ENCODE measurements at places on chromosomes 3 and 15.

- no peak for DNase-seq
Observed at GRCh38 chr3:71397046-71397445, 186.5 kb downstream of the FOXP1 start.

DNA sequence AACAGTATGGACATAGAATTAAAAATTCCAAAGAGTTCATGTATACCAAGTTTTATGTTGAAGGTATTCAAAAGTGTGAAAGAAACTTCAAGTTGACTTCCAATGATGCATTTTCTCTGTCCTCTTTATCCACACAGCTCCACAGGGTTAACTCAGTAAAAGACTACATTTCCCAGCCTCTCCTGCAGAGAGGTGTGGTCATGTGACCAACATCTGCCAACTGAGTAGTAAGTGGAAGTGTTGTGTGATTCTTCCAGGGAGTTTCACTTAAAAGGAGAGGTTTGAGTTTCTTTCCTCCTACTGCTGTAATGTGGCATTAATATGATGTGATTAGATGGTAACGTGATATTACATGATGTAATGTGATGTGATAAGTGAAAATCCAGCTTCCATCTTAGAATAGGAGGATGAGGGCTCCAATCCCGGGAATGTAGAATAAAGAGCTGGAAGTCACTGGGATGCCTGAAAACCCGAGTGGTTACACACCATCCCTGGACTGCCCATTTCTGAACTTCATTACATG, 280.6 kb downstream of the ARRDC4 start:
- DNase-seq: no peak

DNA sequence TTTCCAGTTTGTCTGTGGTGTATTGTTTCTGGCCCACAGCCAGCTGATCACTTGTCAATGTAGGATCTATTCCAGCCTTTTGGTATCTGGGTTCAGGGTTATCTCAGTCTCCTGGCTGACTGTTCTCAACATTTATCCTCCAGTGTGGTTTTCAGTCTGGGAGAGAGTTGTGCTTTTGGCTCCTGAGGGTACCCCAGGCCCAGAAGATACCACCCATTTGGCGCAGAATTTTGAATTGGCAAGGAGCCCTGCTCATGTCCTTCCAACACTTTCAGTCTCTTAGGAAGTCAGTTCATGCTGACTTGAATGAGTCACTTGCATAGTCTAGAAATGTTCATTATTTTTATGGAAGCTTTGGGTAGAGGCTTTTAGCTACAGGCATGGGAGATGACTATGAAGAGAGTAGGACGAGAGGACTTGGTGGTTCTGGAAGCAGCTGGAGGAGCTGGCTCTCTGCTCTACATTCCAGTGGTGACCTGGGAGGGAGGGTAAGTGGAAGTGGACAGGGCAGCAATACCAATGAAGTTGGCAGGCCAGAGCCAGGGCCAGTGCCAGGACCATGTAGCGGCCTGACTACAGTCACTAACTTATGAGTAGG, 7.2 kb downstream of the POLR2H start:
- DNase-seq: no peak

DNA sequence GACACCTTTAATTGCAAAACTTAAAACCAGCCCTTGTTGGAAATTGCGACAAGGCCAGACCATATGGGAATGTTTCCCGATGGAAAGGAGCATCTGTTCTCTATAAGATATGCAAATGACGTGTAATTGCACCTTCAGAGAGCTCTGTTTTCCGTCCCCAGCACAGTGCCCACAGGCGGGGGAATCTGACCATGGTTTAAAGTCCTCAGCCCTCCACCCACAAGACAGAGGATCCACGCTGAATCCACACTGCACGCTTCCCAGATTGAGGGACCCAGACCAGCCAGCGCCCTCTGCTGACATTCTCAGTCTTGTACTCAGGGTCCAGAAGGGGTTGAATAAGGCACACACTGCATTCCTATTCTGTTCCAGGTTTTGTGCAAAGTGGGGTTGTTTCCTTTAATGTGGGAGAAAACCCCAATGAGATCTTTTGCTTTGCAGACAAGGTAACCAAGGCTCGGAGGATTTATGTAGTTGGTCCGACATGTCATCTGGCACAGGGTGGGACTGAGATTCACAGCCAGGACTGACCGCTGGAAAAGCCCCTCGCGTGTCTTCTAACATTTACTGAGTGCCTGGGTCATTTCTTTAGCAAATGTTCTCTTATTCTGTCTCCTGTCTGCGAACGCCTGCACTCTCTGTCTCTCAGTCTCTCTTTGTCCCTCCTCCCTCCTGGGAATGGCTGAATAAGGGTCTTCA, 36.8 kb upstream of the KLHL25 start:
- DNase-seq: no peak

GRCh38 chr3:115077501-115078250, 69.4 kb downstream of the ZBTB20 start:
- DNase-seq: no peak

DNA sequence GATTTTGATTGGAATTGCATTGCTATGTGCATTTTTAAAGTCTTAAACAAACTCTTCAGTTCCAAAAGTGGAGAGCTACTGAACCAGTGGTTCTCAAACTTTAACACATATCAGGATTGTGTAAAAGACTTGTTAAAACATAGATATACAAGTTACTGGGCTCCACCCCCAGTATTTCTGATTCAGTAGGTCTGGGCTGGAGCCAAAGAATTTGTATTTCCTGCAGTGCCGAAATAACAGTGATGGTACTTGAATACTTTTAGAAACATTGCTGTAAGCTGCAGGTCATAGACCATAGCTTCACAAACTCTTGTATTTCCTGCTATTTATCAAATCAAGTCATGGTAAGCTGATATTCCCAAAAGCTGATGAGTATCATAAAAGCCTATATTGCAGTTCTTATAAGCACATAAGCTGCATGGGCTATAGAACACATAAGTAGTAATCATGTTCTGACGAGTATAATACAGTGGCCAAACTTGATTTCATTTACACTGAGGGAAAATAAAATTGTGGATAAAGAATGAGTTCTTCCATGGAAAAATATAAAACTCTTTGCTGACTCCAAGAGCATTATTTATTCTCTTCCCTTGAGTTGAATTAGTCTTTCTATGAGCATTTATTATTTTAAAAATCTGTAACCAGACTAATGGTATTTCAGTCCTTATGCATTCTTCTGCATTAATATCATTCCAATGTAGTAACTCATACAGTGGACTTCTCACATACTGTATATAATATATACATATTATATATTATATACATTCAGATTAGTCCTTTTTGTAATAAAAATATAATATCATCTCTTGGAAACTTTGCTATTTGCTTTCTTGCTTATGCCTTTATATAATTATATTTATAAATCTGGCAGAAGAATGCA, 550.5 kb upstream of the AGTR1 start:
- DNase-seq: no peak

GRCh38 chr15:74136814-74137536, 6.6 kb downstream of the ISLR2 start:
- DNase-seq: no peak

DNA sequence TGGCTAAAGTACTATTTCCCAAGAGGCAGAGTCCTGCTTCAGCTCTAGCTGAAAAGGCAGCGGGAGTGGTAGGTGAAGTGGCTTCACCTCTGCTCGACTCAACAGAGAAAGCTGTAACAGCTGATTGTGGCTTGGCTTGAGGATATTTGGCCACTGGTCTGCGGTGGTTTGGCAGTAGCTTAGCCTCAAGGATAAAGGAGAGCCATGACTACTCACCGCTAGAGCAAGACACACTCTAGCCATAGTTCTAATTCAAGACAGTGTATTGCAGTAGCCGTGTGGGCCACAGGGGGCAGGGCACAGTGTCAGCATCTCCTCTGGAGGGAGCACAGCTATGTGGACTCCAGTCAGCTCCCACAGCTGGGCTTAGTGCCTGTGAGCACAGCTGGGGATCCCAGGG, 23.5 kb downstream of the TPRG1 start:
- no peak for DNase-seq

DNA sequence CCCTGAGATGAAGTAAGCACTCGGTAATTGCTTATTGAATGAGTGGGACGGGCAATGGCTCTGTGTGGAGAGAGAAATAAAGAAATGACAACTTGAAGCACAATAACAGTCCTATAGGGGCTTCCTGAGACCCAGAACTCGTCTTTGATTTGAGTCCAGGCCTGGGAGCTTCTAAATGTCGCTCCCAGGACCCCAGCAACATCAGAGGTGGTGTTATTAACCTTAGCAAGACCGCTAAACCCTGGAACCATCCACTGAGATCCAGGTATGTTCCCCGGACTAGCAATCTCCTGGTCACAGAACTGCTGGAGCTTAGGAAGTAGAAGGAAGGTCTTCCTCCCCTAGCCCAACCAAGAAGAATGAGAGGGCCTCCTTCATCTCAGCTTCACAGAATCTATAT, 160.0 kb downstream of the MINAR1 start:
- no peak for DNase-seq

DNA sequence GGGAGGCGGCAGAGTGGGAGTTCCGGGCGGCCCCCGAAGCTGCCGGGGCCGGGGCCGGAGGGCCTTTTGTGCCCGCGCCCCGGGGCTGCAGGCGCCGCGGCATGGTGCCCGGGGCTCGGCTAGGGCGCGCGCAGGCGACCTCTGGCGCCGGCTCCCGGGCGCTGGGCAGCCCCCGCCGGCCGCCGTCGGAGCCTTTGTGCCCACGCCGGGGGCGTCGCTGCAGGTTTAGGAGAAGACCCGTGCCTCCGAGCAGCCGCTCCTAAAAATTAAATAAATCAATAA, 299 bp downstream of the PAQR9 start:
- DNase-seq: no peak

DNA sequence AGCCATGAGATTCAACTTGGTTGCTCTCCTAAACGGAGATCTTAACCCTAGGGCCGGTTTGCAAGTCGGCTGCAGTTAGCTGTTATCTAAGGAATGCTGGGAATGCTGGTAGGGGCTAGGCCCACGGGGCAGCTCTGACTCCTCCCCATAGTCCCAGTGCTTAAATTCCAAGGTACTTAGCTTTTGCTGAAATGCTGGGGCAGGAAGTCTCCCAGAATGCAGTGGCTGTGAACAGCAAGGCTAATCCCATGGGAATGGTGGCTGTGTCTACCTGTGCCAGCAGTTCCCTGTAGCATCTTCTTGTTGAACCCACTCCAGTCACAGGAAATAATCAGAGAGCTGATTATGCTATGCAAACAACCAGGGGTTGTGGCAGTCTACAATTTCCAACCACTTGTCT, 102.5 kb upstream of the TJP1 start:
- DNase-seq: no peak

DNA sequence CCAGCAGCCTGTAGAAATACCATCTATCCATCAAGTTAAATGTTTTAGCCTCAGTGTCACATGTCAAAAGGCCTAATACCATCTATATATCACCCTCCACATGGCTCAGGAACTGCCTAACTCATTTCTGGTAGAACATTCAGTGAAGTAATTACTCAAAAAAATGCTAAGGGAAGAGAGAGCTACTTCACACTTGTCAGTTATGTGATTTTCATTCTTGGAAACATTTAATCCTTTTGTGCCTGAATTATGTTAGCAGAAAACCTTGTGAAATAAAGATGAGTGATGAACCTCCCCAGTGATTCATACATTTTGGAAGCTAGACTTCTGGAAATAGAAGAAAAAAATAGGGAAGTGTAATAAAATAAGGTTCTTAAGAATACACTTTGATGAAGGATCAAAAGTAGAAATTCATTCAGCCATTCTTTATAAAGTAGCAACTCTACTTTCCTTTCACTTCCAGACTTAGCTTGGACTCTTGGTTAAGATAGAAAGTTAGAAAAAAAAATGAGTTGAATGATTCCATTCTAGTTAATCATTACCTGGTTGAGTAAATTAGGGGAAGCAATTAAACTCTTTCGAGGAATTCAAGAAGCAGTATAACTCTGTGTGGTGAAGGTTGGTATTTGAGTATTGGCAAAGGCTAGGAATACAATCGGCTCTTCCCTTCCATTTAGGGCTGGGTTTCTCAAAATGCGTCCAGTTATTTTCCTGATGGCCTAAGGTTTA, 3.6 kb downstream of the OTOL1 start:
- no peak for DNase-seq

GRCh38 chr3:190619761-190620160, 105.9 kb downstream of the IL1RAP start:
- DNase-seq: no peak

DNA sequence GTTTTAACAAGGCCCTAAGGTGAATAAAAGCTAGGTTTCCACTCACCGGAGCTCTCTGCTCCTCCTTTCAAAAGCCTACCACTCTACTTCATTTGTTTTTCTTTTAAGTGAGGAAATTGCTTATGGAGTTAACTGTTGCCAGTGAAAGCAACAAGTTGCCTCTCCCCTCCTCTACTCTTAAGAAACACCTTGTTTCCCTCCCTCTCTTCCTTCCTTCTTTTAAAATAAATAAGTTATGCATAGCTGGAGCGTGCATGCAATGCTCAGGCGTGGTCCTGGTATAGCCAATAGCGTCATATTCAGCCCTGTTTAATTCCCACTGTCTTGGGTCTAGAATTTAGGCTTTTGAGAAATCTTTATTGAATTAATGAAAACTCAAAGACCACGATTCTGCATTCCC, 101.1 kb upstream of the IGF1R start:
- DNase-seq: no peak

DNA sequence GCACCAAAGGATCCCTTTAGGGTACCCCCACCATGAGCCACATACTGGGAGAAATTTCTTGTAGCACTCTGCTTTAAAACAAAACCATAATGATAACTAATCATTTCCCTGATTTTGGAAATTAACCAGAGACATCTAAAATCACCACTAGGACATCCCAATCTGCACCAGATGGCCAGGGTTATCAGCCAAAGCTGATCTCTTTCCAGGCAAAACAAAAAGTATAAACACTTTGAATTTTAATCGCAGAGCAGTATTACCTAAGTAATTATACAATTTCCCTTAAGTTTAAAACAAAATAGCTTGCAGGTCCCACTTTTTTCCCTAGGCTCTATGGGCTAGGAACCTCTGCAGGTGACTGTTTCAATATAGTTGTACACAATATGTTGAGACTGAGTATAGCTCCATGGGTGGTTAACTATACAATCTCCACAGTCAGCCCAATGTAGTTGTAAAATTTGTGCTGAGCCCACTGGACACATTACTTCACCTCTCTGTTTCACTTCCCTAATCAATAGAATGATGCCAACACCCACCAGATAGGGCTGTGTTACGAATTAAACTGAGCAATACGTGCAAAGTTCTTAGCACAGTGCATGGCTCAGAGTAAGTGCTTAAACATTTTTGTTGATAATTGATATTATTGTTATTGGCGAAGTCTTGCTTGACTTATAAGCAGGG, 629 bp upstream of the NOX5 start:
- no peak for DNase-seq

DNA sequence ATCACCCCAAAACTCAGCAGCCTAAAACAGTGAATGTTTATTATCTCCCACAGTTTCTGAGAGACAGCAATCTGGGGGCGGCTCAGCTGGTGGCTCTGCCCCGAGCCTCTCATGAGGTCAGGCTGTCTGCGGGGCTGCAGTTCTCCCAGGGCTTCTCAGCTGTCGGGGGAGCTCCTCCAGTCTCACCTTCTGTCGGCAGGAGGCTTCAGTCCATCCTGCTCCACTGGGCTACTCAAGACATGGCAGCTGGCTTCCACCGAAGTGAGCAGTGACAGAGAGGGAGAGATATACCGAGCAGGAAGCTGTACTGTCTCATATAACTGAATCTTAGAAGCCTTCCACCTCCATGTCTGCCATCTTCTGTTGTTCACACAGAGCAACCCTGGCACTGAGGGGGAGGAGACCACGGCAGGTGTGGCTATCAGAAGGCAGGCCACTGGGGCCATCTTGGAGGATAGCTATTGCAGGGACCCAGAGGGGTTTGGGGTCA, 72.8 kb upstream of the ITGA11 start:
- no peak for DNase-seq

- DNase-seq: no peak
Observed at GRCh38 chr15:78155355-78155939, 6.3 kb downstream of the IDH3A start.

GRCh38 chr15:27234593-27234992, 263.6 kb downstream of the GABRG3 start:
- DNase-seq: no peak

- no peak for DNase-seq
Observed at GRCh38 chr15:86384186-86384585, 304.5 kb downstream of the AGBL1 start.
